ENCODE measurements at places on chromosomes 3 and 15. TPM values are rescaled to one million over a fixed set of nuclear protein-coding genes. Genes with fewer than 3 reads are reported as not detected.

GRCh38 chr3:32321095-32321790 is 70.4 kb upstream of the CMTM7 start:
- DNase-seq, result no peak

GRCh38 chr3:30496066-30496966 is 110.1 kb upstream of the TGFBR2 start:
- no peak for DNase-seq

DNA sequence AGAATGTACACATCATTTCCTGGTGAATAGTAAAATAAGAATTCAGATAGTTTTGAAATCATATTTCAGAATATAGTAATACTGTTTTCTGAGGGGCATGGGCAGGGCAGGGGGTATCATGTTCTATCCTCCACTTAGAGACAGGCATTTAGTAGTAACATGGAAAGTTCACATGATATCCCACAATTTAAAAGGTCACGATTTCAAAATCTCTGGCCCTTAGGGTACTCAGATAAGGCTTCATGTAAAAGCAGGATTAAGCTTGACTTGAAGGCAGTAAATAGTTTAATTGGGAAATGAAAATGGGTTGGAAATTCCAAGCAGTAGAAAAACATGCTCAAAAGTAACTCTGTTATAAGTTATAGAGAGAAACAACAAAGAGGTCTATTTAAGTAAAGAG is 353.2 kb upstream of the AGTR1 start:
- DNase-seq, result no peak

GRCh38 chr3:123352134-123352554 is 96.7 kb downstream of the ADCY5 start:
- no peak for DNase-seq

DNA sequence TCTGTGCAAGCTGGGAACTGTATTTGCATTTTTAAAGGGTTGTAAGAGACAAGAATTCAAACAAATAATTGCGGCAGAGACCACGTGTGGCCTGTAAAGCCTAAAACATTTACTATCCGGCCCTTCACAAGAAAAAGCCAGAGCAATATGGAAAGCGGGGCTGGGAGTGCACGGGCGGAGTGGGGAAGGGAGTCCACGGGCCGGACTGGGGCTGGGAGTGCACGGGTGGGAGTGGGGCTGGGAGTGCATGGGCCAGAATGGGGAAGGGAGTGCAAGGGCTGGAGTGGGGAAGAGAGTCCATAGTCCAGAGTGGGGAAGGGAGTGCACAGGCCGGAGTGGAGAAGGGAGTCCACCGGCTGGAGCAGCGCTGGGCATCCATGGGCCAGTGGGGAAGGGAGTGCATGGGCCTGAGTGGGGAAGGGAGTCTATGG is 41.2 kb downstream of the KLF15 start:
- DNase-seq, result no peak

GRCh38 chr3:72176537-72177041 is 391.6 kb upstream of the PROK2 start:
- no peak for DNase-seq

LPCAT4 gene
- 13.8 TPM for total RNA-seq

CCDC174 gene
- total RNA-seq, result 30.8 TPM

GTF2E1 gene
- 9.9 TPM for total RNA-seq

MUC20 gene
- total RNA-seq, result 20.1 TPM

LRRC3B gene
- not detected for total RNA-seq

DPPA2 gene
- not detected for total RNA-seq

Data from breast epithelium (tissue), 4 donors.